ENCODE measurements at places on chromosomes 11 and 22.

- DNase-seq: no peak
These were observed 26.6 kb downstream of the A4GALT start for GRCh38 chr22:42693763-42694683.

DNA sequence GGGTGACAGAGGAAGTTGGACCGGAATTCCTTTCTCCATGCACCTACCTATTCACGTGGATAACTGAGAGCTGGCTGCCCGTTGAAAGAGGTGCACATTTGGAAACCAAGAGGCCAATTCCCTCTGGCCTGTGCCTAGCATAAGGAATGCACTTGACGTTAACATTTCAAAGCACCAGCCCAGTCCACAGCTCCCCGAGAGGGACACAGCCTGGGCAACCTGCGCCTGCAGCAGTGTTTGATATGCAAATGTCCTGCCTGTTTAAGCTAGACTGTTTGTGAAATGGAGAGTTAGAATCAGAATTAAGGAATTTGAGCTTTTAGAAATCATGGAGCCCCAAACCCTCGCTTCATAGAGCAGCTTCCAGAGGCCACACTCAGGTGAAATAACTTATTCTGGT lies 126.1 kb downstream of the DSCAML1 start:
- DNase-seq: no peak

DNA sequence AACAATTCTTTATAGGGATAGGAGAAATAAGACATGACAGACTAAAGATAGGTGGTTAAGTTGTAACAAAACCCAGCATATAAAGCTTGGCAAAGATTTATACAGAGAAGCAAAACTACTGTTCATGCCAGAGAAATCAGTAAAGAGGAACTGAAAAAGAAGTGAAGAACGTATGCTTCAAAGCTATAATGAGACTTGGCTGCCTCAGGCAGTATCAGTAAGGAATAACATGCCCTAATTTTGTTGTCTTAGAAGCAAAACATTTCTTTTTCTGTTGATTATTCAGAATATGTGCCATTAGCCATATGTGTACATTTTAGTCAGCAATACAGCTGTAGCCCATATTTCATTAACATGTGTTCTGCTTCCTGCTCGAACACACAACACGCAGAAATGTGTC lies 403.2 kb downstream of the NELL1 start:
- DNase-seq: no peak

DNA sequence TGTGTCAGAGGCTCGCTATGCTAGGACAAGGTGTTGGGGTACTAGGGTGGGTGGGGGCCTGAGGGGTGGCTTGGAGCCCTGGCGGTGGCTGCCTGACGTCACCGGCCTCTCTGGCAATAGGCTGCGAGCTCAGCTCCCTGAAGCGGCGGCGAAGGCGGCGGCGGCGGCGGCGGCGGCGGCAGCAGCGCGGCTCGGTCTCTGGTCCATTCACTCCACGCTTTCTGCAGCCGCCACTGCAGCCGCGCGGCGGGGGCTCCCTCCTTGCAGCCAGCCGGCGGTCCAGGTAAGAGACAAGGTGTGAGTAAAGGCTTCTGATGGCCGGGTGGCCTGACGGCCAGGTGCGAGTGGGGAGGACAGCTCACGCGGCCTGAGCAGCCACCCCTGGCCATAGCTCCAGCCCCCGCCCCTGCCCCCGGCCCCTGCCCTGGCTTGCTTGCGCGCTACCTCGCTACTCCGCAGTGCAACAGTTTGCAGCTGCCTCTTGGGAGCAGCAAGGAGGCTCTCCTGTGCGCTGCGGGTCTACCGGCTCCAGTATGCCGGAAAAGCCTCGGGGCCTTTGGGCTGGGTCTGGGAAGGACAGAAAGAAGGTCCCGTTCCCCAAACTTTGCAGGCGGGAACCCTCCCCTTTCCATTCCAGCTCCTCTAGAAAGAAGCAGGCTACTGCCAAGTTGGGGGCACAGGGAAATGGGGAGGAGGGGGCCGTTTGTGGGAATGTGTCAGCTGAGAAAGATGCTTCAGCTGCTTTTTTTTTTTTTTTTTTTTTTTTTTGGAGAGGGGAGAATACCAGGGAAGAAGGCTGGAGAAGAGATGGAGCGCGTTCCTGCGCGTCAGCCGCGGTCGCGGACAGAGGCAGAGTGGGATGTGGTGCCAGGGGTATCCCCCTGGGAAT lies at the start of gene C11orf87:
Gene C11orf87 (plus strand): TSS at position 210 of the 889 bp plus-strand sequence. CDS start 1,444 bp downstream, outside the sequence.
- DNase-seq: no peak

DNA sequence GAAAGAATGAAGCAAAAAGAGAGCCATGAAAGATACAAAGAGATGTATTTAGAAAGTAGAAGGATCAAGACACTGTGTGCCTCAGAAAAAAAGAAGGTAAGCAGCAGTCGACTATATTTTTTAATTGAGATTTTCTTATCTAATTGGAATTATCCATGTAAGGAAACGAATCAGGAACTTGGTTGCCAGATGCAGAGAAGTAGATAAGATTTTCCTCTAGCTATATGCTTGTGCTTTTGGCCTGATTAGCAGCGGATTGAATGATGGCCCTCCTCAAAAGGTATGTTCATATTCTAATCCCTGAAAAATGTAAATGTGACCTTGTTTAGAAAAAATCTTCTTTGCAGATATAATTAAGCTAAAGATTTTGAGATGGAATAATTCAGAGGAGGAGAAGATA lies 43.9 kb upstream of the CARD18 start:
- DNase-seq: no peak

GRCh38 chr11:111520560-111520959 lies 6.0 kb downstream of the HOATZ start:
- DNase-seq: no peak

GRCh38 chr11:74443071-74443864 lies 24.1 kb downstream of the KCNE3 start:
- DNase-seq: no peak

- DNase-seq: no peak
These were observed 15.6 kb downstream of the SYNGR1 start for GRCh38 chr22:39365492-39365780.

Measured in stimulated activated CD8-positive, alpha-beta memory T cell treated with anti-CD3 and anti-CD28 coated beads, Interleukin-2, amount 100 ng/mL, for 1 hour (primary cell).